ENCODE measurements at places on chromosomes 6 and 20.

DNA sequence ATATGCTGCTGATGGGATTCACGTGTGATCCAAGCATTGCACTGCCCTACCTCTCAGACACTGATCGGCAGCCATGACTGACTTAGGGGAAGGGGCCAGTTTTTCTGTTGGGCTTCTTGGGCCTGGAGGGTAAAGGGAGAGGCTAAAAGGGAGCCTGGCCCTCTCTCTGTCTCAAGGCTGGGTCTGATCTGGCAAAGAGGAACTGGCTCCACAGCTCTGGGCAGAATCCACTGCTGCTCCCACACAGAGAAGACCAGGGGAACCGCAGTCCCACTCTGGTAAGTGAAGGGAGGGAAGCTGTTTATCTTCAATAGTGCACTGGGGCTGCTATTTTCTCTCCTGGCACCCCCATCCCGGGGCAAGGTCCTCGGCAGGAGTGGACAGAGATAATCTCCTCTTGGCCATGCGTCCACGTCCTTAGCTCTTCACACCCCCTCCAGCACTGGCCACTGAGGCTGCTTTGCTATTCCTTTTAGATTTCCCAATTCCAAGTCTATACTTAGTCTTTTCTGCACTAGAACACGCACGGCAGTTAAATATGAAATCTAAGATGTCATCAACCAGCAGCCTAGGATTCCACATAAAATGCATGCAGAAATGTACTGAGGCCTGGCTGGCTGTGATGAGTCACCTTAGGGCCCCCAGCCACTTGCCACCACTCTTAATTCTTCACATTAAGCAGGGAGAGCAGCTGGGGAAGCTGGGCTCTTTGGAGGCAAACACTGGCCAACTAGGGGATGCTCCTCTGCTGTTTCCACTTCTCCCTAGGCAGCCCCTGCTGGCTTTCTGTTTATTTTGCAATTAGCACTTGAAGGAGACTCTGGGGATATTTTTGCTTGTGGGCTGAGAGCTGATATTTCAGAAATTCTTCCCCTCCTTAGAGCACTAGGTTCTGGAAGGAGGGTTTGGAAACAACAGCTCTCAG, 87.8 kb upstream of the ARMC2 start:
- DNase-seq: no peak

- no peak for DNase-seq
Measured at GRCh38 chr6:11675601-11676000, 103.0 kb downstream of the ADTRP start.

- DNase-seq: no peak
Measured at GRCh38 chr6:161054876-161055275, 63.3 kb downstream of the MAP3K4 start.

DNA sequence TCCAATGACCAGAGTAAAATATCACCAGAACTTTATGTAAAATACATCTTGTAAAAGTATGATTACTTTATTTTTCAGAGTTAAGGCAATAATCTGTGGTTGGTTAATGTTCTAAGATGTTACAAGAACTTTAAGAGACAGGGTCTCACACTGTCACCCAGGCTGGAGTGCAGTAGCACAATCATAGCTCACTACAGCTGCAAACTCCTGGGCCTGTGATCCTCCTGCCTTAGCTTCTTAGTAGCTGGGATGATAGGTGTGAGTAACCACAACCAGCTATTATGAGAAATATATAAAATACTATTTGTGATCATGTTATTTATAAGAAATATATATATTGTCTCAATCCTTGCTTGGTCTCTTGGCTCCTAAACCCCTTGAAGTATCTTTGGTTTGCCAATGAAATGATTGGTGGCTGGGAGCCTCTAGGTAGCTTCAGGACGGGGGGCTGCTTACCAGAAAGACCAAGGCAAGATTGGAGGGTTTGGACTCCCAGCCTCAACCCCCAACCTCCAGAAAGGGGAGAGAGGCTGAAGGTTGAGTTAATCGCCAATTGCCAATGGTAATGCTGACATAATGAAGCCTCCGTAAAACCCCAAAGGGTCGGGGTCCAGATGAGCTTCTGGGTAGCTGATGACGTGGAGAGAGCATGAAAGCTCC, 15.4 kb downstream of the SOD2 start:
- DNase-seq: no peak

GRCh38 chr6:85712346-85712745, 69.7 kb upstream of the SYNCRIP start:
- no peak for DNase-seq

DNA sequence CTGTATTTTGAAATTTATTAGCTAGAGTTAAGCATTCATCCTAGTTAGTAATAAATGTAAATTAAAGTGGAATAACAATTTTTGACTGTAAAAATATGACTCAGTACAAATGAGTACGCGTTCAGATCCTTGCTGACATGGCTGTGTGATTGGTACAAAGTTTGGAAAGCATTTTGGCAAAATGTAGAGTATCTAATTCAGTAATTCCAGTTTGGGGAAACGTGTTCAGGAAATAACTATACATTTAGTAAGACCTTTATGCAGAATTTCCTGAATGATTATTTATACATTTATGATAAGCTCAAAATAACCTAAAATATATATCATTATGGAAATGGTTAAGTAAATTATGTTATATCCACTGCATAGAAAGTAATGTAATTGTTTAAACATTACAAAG, 8.0 kb downstream of the VTA1 start:
- no peak for DNase-seq

DNA sequence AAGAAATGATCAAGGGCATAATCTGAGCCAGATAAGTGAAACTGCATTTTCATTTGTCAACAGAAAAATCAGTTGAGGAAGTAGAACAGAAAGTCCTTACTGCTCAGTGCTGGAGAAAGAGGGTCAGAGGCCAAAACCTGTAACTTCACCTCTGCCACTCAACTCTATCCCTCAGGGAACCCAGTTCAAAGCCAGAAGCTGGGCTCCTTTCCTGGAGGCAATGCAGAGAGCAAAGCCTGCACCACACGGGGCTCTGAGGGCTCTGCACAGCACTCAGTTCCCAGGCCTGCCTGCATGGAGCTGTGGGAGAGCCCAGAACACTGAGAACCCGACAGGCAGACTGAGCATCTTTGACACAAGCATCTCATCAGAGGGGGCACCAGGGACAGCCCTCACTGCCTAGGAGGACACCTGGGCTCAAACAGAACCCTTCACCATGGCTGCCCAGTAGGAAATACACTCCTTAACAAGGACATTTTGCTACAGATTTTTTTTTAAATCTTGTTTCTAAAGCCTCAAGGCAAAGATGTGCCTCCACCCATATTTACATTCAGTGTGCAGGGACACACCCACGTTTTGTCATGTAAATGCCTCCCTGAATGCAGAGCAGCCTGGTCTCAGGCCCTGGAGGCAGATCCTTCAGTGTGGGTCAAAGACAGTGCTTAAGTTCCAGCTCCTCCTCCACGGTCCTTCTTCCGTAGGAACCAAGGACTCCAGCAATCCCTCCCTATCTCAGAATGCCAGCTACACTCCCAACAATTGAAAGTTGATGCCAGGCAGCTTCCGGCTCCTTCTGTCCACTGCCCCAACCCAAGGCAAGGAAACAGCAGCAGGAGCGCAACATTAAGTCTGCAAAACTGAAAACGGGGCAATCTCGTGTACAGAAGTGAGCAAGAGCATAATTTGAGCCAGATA, 6.6 kb downstream of the RNASET2 start:
- no peak for DNase-seq

DNA sequence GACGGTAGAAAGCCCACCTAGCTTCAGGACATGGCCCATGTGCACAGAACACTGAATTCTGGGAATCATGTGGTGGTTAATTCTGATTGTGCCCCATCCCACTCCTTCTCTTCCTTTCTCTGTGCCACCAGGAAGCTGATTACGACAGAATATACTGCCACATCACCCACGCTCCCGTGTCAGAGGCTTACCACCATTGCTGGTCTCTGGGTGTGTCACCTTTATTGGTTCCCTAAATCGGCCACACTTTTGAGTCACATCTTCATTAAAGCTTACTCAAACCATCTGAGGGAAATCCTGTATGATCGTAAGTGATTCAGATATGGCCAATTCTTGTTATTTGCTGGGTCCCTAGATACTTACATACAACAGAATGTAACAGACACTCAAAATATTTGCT, 3.1 kb downstream of the TRMT6 start:
- DNase-seq: peak; percentile 46

GRCh38 chr6:146856296-146856695, 257.5 kb downstream of the ADGB start:
- peak; percentile 39 for DNase-seq

DNA sequence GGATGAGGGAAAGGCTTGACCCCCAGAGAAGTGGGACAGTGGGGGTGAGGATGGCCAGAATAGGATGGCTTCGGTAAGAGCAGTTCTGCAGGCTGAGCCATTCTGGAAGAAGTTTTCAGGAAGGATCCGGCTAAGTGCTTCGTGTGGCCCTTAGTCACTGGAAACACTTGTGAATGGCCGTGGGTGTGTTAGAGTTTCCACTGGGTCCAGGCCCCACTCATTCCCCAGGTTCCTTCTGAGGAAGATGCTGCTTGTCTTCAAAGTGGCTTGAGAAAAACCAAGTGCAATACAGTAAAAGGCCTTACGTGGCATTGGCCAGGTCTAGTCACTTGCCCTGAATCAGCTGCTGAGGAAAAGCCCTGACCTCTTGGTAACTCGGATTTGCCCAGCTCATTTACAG, 27.9 kb downstream of the MANBAL start:
- DNase-seq: no peak

GRCh38 chr20:42598581-42598980, 591.1 kb downstream of the PTPRT start:
- DNase-seq: no peak

- DNase-seq: no peak
Measured at GRCh38 chr6:159461266-159461665, 231.8 kb downstream of the SOD2 start.

- DNase-seq: no peak
Measured at GRCh38 chr20:41226426-41226825, 89.1 kb downstream of the PLCG1 start.

DNA sequence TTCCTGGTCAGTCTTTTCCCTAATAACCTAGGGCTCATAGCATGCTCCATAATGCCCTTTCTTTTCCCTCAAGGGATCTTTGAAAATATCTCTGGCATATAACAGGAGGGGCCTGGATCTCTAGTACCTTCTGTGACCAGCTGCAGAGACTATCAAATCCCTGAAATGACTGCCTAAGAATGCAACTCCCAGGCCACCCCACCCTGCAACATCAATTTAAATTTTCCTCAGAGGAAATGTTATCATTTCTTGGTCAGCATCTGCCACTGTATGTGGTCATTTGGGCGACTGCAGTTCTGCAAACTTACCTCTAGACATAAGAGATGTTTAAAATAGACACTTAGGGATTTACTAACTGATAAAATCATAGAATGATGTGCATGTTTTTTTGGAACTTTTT, 200.2 kb downstream of the KCNQ5 start:
- DNase-seq: no peak

DNA sequence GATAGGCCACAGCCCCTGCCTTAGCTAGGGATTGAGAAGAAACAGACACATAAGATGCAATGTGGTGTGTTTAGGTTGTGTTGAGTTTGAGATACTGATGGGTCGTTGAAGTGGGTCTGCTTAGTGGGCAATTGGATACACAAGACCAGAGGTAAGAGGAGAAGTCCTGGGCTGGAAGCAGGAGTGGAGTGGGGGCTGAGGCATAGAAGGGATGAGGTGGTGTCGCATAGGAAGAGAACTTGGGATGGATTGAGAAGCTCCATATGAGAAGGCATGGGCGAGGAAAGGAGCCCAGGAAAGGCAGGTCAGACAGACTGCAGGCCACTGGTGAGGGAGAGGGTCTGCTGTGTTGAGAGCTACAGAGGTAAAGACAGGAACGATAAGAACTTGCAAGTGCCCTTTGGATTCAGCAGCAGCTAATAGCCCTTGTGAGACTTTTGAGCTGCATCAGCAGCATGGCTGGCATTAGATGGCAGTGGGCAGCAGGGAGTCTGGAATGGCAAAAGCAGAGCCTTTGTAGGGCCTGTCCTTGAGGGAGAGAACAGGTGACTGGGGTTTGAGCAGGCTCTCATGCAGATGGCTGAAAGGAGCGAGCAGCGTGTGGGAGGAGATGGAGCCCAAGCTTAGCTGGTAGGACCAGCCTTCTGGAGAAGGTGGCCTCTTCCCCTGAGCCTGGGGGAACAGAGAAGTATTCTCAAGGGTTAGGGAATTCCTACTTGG, 33.2 kb downstream of the PLCG1 start:
- DNase-seq: peak; percentile 2

- DNase-seq: no peak
Measured at GRCh38 chr6:29501106-29501505, 13.3 kb upstream of the MAS1L start.

- DNase-seq: no peak
Measured at GRCh38 chr6:110575925-110576463, 99.6 kb upstream of the SLC22A16 start.

DNA sequence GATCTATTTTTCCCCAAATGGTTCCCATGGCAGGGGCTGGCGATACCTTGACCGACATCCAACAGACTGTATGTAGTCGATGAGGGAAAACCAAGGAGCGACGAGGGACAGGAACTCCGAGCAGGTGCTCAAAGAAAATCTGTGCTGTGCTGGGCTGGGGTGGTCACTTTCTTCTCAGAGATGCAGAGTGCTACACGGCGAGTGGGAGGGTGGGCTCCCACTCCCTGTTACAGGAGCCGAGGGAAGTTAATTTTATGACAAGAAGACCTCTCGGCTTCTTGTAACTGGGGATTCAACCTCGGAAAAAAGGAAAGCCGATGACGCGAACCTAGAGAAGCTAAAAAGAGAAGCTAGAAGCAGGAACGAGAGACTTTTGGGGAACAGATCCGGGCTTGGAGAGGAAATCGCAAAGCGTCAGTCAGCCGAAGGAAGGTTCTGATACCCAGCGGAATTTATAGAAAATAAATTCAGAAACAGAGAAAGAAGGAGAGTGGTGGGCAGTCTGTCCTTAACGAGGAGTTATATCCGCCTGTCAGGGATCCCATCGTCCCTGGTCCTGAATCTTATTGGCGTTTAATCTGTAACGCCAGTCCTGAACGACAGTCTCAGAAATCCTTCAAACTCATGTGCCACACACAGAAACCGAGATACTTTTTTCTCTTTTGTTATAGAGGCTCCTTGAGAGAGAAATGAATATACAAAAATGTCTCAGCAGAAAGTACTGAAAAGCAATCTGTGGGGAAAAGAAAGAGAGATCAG, 84.6 kb upstream of the ZNF322 start:
- DNase-seq: no peak

DNA sequence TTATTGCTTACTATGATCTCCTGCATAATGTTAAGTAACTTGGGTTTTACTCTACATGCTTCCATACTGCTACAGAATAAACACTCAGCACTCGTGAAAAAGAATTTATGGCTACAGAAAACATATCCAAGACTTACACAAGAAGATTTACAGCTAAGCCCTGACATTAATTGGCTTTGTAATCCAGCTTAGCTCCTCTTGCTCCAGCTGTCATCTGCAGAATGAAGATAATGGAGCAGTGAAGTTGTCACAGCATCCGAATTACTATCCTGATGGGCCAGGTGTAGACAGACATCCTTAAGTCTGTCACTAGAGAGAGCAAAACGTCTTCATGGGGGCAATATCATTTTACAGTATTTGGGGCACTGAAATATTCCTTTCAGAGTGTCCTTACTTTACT, 155.3 kb downstream of the PRKN start:
- DNase-seq: no peak

Data from stimulated activated naive CD8-positive, alpha-beta T cell treated with anti-CD3 and anti-CD28 coated beads, Interleukin-15, Interleukin-2, amounts not matched to agents 100 U/mL and 50 U/mL, for 24 hours (primary cell).